ENCODE measurements at places on chromosomes 1 and 21. TPM values are rescaled to one million over a fixed set of nuclear protein-coding genes. Genes with fewer than 3 reads are reported as not detected.

Gene SFN
- total RNA-seq: 710 TPM

Gene RGSL1
- total RNA-seq: not detected

Gene NBPF6
- total RNA-seq: not detected

Gene FGR
- not detected for total RNA-seq

Gene NR1I3
- not detected for total RNA-seq

Gene SPRR4
- total RNA-seq: not detected

Measured in A549 treated with Mapracorat at 1 μM for 4 hours (cell line).